HuH-7 (cell line): ENCODE measurements at places on chromosomes 5 and 9.

DNA sequence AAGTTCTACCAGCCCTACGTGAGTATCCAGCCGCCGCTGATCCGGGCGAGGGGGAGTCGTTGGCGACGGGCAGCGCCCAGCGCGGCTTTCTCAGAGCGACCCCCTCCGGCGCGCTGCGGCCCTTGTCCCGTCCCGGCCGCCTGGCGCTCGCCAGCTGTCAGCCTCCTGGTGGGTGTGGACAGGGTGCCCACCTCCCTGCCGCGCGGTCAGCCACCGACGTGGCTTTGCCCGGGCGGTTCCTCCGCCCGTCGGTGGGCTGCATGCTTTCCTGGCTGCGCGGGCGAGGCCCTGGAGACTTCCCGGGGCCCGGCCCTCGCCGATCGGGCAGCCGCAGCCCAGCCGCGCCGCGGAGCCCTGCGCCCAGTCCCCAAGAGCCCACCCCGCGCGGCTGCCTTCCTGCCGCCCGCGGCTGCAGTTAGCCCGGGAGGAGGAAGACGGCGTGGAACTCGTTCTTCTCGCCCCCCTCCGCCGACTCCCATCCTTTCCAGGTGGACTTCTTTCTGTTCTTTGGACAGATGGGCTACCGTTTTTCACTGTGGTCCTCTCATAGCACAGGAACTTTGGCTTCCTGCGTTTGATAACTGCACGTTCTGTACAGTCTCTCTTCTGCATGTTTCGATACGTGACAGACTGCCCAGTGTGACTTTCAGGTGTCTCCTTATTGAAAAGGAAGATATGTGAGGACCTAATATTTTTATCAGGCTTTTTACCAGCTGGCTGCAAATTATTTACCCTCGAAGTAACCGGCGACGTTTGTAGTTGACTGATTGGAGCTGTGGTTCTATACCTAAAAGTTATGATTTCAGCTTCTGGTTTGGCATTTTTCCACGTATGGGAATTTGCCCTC is 577 bp downstream of the AP3S1 start:
- DNase-seq, result peak; percentile 67

GRCh38 chr9:93236541-93237206 is 52.7 kb downstream of the WNK2 start:
- no peak for DNase-seq

- no peak for DNase-seq
Measured at GRCh38 chr9:100370064-100370723, 17.5 kb upstream of the TEX10 start.

DNA sequence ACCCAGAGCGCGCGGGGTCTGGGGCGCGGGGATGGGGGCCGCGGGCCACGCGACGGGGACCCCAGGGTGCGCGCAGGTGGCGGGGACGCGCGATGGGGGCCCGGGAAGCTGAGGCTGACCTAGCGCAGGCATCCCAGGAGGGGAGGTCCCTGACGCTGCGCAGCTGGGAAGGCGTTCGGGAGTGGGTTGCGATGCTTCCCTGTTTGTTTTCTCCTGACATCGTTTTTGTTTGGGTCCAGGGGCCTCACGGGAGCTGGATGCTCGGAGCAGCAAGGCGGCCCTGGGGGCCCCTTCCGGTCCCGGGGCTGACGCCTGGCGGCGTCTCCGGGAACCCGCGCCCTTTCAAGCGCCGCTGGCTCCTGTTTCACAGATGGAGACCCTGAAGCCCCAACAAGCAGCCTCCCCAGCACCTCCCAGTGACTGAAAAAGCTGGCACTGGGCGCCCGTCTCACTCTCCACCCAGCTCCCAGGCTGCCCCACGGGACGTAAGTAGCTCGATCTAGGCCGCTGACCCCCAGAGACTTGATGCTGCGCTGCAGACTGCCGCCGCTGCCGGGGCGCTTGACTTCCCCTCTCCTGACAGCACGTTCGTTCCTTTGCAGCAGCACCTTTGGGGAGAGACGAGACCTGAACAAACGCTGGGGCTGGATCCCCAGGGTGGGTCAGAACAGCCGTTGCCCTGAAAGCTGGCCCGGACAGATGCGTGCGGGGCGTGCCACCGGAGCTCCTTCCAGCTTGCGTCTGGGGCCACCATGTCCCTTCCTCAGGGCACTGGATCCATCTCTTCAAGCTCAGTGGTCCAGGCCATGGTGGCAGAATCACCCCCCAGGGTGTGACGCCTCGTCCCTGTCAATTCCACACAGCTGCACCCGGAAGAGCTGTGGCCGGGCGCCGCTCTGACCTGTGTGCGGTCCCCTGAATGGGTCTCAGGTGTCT is 593 bp downstream of the BRD3OS start:
- peak; percentile 56 for DNase-seq

- DNase-seq, result peak; percentile 60
Measured at GRCh38 chr5:91357012-91357634, 26.0 kb downstream of the ARRDC3 start.

DNA sequence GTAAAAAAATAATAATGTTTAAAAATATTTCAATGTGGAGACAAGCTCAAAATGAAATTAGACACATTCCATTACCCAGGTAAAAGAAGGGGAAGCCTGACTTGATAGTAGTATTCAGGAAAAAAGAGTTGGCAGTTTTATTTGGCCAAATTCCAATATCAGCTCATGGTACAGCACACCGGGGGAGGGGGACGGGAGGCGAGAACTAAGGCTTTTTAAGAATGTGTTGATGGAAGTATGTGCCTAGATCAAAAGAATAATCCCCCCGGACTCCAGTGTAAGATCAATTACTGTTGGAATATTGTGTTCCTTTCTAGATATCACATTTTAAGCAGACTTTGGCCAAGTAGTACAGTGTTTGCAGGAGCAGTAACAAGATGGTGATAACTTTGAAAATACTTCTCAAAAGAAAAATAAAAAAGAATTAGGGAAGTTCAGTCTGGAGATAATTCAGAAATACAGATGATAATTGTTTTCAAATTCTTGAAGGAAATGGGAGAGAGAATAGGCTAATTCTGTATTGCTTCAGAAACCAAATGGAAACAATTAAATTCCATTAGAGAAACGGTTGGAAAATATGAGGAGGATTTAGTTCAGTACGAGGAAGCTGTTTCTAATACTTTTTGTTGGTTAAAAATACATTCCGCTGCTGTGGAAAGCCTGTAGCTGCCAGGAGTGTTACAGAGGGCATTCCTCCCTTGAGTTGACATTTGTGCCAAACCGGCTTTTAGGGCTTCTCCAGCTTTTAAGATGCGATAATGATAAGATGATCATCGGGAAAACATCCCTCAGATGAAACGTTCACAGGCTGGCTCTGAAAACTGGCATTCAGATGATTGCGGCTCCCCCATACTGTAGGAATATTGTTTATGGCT is 98.1 kb upstream of the ERBIN start:
- DNase-seq, result no peak

DNA sequence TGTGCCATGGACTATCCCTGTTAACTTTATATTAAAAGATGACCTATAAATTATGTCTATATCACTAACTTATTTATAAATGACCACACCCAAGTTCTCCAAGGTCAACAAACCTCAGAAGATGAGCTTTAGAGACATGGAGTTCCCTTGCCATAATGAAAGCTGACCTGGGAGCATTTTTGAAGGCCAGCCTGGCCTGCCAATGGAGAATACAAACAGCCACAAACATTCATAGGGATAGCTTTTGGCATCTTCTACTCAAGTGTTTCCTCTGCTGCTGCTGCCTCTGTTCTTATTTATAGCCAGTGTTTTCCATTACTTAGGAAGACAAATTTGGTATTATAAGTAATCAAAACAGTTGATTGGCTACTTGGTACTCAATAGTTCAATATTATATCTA is 117.3 kb upstream of the ADAMTS19 start:
- no peak for DNase-seq
